ENCODE measurements at places on chromosomes 3 and 15.

DNA sequence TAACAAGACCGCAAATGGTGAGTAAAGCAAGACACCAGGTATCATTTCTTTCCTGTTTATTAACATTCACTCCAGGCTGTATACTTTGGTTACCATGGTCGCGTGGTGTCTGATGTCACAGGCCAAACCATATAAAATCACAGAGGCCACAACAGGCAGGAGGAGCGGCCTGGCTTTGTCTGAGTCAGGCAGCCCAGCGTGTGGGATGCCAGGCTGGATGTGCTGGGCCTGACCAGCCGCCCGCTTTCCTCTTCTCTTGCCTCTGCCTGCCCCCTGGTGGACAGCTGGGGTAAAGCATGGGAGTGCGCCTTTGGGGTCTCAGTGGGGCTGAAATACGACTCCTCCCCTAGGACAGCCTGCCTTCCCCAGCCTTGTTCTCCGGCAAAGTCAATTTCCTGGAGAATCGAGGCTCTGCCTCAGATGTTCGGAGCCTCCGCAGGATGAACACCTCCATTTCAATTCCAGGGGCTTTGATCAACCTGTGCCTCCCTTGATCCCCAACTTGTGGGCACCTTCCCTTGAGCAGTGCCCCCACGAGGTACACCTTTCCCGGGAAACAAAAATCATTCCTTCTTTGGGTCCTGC, 78.2 kb downstream of the CCNL1 start:
- no peaks in the 10 kb centered on the region for H3K4me1 ChIP-seq
- H3K27me3 ChIP-seq = no peaks in the 10 kb centered on the region
- no peak overlapping the region for H3K4me3 ChIP-seq

DNA sequence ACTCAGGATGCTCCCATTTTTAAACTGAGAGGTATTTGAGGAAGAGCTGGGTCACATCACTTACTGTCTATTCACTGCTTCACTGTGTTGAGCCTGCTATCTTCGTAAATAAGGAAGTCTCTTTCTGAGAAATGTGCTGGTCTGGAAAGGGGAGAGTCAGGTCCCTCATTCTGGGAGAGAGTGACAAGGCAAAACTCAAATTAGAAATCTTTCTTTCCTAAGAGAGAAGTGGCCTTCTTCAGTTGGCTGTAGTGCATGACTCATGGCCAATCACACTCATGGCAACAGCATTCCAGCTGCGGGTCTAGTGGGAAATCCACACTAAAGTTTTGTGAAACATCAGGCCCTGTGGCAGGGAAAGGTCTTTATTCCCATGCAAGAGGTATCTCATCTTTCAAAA, 11.5 kb upstream of the TIMP4 start:
- no peaks in the 10 kb centered on the region for H3K4me1 ChIP-seq
- DNase-seq = no peak
- H3K27me3 ChIP-seq = no peaks in the 10 kb centered on the region
- no peak overlapping the region for H3K4me3 ChIP-seq
- H3K27ac ChIP-seq = no peak overlapping the region
- H3K36me3 ChIP-seq = no peaks in the 10 kb centered on the region

DNA sequence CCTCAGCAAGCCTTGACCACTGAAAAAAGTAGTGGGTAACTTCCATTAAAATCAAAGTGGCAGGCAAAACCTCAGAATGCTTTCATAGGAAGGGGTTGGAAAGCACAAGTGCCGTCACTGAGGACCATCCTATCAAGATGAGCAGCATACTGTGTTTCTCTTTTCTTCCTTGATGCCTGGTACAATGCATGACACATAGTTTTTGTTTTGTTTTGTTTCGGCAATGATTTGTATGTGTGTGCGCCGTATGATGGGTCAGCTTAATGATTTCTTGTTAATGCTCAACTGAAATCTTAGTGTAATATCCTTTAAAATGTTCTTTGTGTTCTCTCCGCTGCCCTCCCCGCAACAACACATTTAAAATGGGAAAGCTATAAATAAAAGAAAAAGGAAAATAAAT, 476.4 kb upstream of the KCNMB2 start:
- no peaks in the 10 kb centered on the region for H3K4me1 ChIP-seq
- no peaks in the 10 kb centered on the region for H3K36me3 ChIP-seq
- no peak overlapping the region for H3K27ac ChIP-seq
- no peaks in the 10 kb centered on the region for H3K27me3 ChIP-seq
- DNase-seq = no peak

GRCh38 chr15:70066447-70066846, 31.3 kb downstream of the TLE3 start:
- no peaks in the 10 kb centered on the region for H3K4me1 ChIP-seq
- H3K4me3 ChIP-seq = no peak overlapping the region
- H3K36me3 ChIP-seq = peaks cover 23% of the 10 kb centered on the region
- DNase-seq = no peak

DNA sequence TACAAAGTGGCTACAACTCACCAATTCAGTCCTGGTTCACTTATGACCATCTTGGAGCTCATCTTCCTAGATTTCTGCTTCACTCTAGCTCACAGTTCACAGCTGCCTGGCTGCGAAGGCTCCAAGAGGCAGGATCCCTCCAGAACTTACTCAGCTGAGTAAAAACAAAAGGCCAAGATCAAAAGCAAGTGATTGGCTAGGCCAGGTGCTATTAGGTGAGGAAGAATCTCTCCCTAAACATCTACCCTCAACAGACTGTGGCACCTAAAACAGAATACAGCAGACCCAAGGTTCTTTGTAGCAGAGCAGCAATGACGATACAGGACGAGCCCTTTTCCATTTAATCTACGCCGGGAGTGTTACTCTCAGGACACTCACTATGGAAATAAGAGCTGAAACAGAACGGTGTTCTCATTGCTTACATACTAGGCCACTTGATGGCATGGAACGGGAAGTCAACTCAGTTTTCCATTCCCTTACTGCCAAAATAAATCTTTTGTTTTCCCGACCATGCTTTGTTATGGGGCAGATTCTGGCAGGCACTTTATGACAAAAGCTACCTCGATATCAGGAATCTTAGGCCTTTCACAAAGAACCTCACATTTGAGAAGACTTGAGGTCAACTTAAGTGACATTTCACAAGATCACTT, 901 bp downstream of the ICE2 start:
- H3K36me3 ChIP-seq = no peaks in the 10 kb centered on the region
- H3K27me3 ChIP-seq = no peaks in the 10 kb centered on the region
- H3K4me3 ChIP-seq = peak overlapping the region; percentile 72
- DNase-seq = peak; percentile 68

GRCh38 chr3:99875581-99875928, 57.9 kb downstream of the CMSS1 start:
- peak overlapping the region; percentile 46 for H3K4me3 ChIP-seq
- H3K27ac ChIP-seq = peak overlapping the region; percentile 69
- H3K4me1 ChIP-seq = peaks cover 2% of the 10 kb centered on the region
- DNase-seq = no peak

DNA sequence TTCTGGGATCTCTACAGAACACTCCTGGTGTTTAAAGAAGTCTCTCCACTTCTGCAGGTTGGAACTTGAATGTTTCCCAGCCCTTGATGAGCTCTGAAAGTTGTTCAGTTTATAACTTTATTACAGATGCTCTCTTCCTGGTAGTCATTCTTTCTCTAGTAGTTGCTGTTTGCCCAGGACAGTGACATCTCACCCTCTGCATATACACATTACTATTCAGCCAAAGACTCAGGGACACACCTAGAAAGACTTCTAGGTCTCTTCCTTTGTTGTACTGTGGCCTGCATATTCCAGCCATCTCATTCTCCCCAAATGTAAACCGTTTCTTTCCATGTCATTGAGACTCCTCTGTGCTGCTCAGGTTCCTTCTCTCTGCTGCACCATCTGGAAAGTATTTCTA, 76.7 kb downstream of the MITF start:
- no peak overlapping the region for H3K27ac ChIP-seq
- H3K36me3 ChIP-seq = no peaks in the 10 kb centered on the region
- no peak overlapping the region for H3K4me3 ChIP-seq
- H3K27me3 ChIP-seq = no peaks in the 10 kb centered on the region
- no peaks in the 10 kb centered on the region for H3K4me1 ChIP-seq

GRCh38 chr15:91142106-91142744, 42.2 kb downstream of the SV2B start:
- no peaks in the 10 kb centered on the region for H3K27me3 ChIP-seq
- no peaks in the 10 kb centered on the region for H3K36me3 ChIP-seq
- H3K4me1 ChIP-seq = peaks cover 4% of the 10 kb centered on the region
- H3K4me3 ChIP-seq = no peak overlapping the region
- DNase-seq = peak; percentile 36

All from mesendoderm (in vitro differentiated cells).